ENCODE measurements at places on chromosomes 3 and 15.

DNA sequence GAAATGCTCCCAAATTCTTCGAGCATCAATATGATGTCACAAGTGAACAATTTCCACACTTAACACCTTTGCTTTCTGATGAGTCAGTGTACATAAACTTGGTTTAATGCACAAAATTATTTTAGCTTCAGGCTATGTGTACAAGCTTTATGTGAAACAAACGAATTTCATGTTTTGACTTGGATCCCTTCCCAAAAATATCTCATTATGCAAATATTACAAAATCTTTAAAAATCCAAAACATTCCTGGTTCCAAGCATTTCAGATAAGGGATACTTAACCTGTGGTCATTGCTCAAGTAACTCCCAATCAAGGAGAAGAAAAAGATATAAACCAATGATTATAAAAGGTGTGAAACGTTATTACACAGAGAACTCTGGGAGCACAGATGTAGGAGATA, 25.2 kb downstream of the RAB5A start:
- no peak for DNase-seq

GRCh38 chr3:124926426-124927101, 8.0 kb downstream of the MUC13 start:
- DNase-seq, result no peak

- DNase-seq, result no peak
These were observed 57.9 kb downstream of the TIPARP start for GRCh38 chr3:156732261-156732660.

DNA sequence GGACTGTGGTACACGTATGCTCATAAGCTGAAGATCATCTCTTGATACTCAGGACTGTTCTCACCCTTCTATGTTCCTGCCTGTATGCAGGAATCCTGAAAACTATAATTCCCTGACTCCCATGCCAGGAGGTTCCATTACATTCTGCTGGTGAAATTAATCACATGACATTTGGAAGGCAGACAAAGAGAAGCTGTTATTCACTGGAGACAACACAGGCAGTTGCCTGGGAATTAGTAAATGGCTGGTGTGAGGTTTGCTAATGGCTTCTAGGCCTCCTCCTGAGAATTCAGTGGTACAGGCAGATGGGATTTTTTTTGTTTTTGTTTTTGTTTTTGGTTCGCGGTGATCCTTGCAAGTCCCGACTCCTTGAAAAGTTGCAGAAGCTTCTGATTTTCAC, 91.4 kb downstream of the CTNNB1 start:
- DNase-seq, result no peak

- no peak for DNase-seq
These were observed 183.4 kb upstream of the THRB start for GRCh38 chr3:24678021-24678420.

DNA sequence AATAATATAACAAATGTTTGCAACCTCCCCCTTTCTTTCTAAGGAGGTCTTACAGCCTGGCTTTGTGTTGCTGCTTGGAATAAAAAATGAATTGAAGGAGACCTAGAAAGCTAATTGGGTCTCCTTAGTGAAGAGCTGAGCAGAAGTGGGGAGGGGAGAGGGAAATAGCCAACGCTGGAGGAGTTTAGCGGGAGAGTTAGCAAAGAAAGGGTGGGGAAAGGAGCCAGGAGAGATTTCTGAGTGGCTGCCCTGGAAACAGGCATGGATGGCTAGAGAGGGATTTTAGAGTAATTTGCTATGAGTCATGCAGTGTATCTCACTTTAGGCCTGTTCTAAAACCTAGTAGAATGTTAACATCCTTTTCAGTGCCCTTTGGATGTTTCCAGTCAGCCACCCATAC, 45.2 kb upstream of the PFN2 start:
- DNase-seq, result no peak

DNA sequence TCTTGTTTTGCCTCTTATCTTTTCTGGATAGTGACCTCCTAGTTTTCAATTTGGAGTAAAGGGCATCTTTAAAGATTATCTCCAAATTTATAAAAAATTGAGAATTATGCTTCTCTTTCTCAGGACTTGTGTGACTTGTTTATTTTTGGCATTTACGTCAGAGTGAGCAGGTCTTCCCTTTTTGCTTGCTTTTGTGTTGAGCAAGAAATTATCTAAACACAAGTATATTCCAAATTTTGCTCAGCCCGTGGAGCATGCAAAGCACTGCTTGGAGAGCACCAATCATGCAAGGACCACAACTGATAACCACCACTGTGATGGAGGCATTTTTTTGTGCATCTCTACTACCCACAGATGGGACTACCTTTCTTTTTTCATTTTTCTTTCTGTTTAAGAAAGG, 7.1 kb downstream of the SLC25A26 start:
- no peak for DNase-seq

GRCh38 chr15:91942720-91943394, 89.3 kb downstream of the SLCO3A1 start:
- DNase-seq, result no peak

Measured in activated CD8-positive, alpha-beta memory T cell treated with anti-CD3 and anti-CD28 coated beads for 1 hour (primary cell).